H4 (cell line): ENCODE measurements at places on chromosomes 5 and 9.

DNA sequence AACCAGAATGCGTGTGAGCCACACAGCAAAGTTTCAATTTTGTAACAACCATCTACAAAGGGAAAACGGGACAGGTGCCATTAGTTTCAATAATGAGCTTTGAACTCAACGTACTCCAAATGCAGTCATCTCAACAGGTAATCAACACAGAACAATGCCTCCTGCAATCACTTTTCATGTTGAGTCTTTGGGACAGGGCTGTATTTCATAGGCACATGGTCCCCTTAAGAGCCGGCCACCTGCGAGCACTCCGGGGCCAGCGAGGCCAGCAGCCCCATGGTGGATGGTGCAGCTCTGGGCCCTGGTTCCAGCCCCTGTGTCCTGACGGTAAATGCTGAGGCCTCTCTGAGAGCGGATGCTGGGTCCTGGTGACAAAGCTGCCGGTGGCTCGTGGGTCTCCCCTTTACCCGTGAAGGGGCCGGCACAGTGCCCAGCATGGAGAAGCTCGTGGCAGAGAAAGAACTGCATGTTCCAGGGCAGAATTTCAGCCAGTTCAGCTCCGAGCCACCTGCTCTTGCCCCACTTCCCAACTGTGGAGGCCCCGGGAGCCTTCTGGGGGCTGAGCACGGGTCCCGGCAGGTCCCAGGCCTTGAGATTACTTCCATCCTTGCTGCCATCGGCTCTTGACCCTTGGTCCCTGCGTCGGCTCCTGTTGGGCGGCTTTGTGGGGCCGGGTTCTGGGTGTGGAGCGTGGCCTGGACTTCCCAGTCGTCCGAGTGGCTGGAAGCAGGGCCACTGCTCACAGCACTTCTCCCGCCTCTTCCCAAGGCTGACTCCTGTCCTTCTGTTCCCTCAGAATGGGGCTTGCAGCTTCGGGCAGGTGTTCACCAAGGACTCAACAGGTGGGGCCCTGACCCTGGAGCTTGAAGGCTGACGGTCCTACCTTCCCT lies 26.1 kb upstream of the RNU6ATAC start:
- no peak for DNase-seq

DNA sequence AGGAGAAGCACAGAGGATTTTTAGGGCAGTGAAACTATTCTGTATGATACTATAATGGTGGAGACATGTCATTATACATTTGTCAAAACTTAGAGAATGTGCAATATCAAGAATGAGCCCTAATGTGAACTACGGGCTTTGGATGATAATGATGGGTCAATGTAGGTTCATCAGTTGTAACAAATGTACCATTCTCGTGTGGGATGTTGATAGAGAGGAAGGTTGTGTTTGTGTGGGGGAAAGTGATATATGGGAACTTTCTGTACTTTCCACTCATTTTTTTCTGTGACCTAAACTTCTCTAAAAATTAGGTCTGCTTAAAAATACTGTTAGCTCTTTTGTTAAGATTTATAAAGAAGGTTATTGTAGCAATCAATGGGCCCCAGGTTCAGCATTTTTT lies 138.9 kb downstream of the SPATA31D1 start:
- no peak for DNase-seq

GRCh38 chr5:78576376-78576775 lies 72.2 kb downstream of the LHFPL2 start:
- DNase-seq = no peak

DNA sequence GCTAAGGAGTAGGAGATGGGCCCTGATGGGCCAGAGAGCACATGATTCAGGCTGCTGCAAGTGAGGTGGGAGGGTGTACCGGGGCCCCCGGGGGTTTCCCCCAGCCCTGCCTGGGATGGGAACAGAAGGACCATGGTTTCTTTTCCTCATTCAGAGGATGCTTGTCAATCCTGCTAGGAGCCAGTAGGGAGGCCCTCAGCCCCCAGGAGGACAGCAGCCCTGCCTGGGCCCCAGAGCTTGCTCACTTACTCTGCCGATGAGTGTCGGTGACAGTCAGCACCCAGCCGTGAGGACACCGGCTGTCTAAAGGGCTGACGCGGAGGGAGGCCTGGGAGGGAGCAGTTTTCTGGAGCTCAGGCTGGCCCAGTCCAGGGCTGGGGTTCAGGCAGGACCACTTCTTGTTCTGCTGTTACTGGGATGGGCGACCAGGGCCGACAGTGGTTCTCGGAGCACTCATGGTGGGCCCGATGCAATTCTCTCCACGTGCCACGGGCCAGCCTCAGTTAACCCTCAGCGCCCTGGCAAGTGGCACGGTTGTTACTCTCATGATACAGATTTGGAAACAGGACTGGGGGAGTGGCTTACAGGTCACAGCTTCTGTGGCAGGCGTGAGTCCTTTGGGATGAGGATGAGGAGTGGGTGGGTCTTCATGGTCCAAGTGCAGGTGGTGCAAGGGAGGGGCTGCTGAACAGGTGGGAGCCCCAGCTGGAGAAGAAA lies 1.8 kb downstream of the ARRDC1 start:
- DNase-seq = no peak

GRCh38 chr9:70101265-70101664 lies 57.6 kb downstream of the MAMDC2 start:
- no peak for DNase-seq
